ENCODE measurements at places on chromosomes 4 and X.

DNA sequence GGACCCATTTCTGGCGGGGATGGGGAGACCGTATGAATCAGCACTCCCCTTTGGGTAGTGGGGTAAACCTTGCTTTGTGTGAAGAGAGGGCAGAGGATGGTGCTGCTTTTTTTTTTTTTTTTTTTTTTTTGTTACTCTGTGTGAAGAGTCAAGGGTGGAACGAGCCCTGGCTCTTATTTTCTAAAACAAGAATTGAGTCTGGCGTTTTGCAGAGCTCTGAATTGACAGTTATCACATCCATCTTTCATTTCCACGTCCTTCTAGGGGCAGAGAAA lies 1.2 kb downstream of the SLAIN2 start:
- no peak for DNase-seq

- DNase-seq, result no peak
Observed at GRCh38 chrX:70255452-70255851, 4.6 kb downstream of the P2RY4 start.

GRCh38 chr4:148834804-148835631 lies 392.8 kb upstream of the NR3C2 start:
- DNase-seq, result no peak

DNA sequence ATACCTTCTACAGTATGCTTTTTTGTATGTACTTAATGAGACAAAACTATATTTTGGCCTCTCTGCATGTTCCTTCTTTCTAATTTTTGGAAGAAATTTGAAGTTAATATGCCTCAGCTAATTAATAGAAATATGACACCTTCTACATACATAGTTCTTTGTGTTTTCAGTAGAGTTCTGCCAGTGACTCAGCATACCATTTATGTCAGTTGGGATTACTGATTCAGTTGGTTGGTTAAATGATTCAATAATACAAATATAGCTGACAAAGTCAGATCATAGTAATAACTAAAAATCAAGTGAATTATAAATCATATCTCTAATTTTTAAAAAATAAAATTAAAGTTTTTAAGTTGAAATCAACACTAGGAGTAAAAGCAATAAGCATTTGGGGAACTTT lies 16.8 kb downstream of the BTC start:
- no peak for DNase-seq

GRCh38 chr4:80268081-80268823 lies 1.8 kb downstream of the FGF5 start:
- no peak for DNase-seq

DNA sequence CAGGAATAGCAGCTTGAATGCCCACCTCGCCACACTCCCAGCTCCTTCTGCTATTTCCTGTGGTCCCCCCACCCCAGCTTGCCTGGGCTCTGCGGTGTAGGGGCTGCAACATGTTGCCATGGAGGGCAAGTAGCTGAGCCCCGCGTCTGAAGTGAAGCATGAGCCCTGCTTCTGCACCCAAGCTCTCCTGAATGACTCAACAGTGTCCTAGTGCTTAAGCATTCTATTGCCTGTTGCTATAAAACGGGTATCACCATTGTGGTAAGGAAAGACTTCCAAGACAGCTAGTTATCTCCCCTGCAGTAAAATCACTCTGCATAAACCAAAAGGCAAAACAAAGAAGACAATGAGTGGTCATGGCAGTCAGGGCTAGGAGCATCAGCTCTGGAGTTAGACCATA lies 31.4 kb upstream of the SPATA4 start:
- DNase-seq, result no peak

- no peak for DNase-seq
Observed at GRCh38 chrX:40933706-40934425, 151.4 kb upstream of the USP9X start.

- no peak for DNase-seq
Observed at GRCh38 chrX:104712515-104712914, 146.5 kb downstream of the IL1RAPL2 start.

GRCh38 chr4:143411527-143412419 lies 75.1 kb downstream of the GAB1 start:
- peak; percentile 56 for DNase-seq

DNA sequence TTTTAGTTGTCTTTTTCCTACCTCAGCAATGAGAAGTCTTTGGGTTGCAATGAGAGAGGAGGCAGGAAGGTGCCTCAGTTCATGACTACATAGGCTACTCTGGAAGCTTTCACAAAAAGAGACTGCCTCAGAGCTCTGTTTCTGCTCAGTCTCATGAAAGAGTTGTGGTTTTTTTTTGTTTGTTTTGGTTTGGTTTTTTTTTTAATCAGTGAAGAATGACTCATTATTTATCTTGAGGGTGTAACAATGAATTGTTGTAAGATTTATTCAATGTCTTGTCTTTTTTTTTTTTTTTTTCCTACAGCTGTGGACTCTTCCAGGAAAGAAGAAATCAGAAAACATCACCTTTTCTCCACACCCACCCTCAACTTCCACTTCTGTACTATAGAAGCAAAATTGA lies 67.5 kb upstream of the CXCL13 start:
- DNase-seq, result no peak

DNA sequence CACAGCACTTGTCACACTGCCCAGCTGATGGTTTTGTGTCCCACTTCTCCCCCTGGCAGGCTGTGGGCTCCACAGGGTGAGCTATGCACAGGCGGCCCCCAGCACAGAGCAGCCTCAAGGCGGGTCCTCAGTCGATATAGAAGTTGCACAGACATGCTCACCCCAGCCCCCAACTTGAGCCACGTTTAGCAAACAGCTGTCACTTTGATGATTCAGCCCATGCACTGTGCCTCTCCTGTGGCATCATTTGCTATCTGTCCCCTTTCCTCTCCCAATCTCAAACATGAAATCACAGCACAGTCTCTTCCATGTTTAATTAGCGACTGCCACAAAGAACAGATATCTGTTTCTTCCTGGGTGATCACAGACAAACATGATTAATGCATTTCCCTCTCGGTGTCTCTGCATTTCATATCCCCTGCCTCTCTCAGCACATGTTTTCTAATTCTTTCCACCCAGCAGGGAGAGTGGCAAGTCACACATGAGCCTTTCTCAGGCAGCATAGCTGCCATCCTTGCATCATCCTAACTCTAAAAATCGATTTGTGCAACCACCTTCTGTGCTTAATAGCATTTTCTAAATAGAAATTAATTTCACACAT lies 204.9 kb downstream of the EVC2 start:
- DNase-seq, result no peak

- no peak for DNase-seq
Observed at GRCh38 chrX:28278251-28278650, 297.0 kb upstream of the DCAF8L1 start.

- DNase-seq, result no peak
Observed at GRCh38 chr4:26557164-26557563, 26.7 kb upstream of the TBC1D19 start.

- no peak for DNase-seq
Observed at GRCh38 chr4:24855741-24856140, 57.1 kb downstream of the CCDC149 start.

DNA sequence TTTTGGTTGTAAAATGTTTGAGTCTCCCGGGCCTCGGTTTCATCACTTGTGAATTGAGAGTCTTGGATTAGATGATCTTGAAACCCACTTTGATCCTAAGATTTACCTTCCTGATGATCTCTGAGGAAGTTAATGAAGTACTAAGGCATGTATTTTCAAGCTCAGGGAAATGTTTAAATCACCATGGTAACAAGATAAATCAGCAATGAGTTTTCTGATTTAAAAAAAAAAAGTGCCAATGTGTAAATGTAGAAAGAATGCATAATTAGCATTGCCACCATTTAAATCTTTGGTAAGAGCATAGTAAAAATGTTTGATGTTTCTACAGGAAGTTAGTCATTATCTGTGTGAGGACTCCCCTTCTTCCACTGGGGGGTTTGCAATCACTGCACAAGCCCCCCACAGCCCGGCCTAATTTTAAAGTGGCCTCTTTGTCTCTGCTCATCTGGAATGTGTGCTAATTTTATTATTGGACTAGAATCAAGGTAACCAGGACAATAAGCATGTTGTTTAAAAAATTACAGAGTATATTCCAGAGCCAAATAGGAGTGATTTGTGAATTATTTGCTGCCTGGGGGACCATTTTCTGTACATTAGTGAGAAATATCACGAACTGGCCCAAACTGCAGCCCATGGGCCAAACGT lies 93.6 kb downstream of the SLC34A2 start:
- DNase-seq, result no peak

- no peak for DNase-seq
Observed at GRCh38 chrX:53681661-53682060, 4.9 kb downstream of the HUWE1 start.

DNA sequence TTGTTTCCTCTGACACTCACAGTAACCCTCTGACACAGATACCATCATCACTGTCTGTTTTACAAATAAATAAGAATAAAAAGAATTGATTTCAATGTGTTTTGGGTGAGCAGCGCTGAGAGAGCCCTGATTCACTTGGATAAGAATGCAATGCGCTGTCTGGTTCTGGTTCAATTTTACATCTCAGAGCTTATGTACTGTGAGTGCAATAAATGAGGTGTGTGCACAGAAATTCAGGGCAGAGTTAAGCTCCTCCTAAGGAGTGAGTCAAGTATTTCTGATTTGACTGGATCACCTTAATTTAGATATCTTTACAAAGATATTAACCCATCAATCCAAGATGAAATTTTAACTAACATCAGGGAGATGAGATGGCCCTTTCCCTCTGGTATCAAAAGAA lies 11.2 kb downstream of the FAM9C start:
- DNase-seq, result no peak

DNA sequence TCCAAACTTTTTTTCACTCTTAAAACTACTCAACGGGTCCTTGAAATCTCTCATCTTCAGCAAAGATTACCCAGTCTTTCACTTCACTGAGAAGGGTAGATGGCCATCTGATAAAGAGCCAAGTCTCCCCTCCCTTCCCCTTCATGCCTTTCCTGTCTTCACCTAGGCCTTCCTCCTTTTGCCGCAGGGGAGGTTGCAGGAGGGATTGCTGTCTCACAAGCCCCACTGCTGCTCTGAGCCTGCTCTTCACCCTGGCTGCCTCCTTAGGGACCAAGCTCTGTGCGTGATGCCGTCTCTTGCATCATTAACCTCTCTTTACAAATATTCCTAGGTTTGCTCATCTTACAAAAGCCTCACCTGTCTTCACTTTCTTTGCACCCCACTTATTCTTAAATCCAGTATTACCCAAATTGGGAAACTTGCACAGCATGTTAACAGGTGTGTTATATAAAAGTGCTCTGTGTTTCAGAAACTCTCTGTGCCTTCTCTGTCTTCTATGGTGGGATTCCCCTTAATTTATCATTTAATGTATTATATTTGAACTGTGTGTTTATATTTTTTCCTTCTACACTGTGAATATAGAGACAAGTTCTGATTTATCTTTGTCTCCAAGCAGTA lies 3.8 kb downstream of the ZFX start:
- DNase-seq, result no peak

DNA sequence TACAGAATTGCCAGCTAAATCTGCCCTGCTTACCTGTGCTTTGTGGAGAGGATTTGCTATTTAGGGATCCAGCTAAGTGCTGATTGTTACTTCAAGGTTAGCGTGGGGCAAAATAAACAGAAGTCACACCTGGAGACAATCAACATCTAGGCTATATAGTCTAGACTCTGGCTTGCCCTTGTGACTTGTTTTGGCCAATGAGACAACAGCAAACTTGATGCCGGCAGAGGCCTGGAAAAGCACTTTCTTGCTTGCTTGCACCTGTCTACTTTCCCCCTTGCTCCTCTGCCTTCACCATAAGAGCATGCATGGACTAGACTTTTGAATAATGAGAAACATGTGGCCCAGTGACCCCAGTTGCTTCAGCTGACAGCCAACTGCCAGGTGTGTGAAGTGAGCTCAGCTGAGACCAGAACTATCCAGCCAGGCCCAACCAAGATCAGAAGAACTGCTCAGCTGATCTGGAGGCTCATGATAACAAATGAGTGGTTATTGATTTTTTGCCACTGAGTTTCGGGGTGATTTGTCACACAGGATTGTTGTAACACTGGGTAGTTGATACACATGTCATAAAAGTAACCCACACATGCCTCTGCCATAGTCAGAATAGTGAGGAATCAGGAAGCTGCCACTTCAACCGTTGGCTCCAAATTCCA lies 164.4 kb downstream of the RBMX2 start:
- no peak for DNase-seq

DNA sequence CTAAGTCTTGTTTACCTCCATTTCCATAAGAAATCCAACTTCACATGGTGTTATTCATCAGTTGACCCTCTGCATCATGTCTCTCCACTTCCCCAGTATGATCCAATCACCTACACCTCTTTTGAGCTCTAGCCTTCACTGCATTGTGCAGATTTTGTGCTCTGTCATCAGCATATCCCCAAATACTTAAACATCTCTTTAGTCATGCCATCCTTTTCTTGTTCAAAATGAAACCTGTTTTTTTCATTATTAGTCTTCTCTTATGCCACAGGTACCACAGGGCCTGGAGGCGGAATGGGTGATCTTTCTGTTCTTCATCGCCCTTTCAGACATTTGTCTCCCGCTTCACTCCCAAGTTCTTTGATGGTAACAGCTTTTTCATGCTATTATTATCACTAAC lies 382.7 kb upstream of the GALNTL6 start:
- DNase-seq, result no peak

DNA sequence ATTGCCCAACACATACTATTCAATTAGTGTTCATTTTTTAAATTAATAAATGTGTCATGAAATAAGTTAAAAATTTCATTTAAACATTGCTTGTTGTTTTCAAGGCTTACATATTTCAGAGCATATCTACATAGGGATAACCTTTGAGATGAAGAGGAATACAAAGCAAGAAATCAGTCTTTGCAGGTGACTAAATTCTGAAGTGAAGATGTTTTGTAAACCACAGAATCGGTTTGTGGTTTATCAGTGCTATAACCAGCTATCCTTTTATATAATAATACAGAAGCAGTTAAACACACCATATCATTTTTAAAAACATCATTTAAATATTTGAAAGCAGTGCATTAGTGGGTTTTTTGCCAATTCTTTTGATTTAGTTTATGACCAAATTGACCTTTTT lies 26.9 kb downstream of the FAM241A start:
- DNase-seq, result no peak

DNA sequence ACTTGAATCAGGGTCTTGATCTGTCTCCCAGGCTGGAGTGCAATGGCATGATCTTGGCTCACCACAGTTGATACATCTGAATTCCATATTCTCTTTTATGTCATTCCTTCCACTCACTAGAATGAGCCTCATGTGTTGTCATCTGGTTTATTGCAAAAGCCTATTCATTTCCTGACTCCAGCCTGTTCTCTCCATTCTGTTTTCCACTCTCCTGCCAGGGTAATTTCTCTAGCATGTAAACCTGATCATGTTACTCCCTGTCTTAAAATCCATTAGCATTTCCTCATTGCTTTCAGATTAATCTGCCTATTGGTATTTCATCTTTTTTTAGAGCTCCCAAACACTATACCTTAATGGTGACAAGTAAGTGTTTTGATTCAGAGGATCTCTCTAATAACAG lies 4.3 kb upstream of the DDX60L start:
- DNase-seq, result no peak

DNA sequence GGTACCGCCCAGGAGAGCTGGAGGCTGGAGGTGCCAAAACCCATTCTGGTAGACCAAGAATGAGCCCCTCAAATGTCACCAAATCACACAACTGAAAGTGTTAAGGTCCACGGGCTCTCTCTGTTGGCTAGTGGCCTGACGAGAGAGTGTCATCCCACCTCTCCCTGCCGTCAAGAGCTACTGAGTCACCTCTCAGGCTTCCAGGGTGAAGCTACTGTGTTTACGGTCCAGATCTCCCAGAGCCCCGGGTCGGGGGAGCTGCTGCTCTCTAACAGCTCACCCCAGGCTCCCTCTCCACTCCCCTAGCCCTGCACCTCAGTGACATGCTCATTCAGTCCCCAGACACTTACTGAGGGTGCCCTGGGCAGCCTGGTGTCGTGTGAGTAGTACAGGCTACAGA lies 59.2 kb downstream of the ADGRG2 start:
- DNase-seq, result no peak

- DNase-seq, result no peak
Observed at GRCh38 chr4:98625399-98625798, 33.0 kb downstream of the TSPAN5 start.
